Activated naive CD4-positive, alpha-beta T cell (primary cell): ENCODE measurements at places on chromosomes 1 and 21.
A peak's percentile ranks its signal among the peaks of the same experiment; 100 is the strongest.

DNA sequence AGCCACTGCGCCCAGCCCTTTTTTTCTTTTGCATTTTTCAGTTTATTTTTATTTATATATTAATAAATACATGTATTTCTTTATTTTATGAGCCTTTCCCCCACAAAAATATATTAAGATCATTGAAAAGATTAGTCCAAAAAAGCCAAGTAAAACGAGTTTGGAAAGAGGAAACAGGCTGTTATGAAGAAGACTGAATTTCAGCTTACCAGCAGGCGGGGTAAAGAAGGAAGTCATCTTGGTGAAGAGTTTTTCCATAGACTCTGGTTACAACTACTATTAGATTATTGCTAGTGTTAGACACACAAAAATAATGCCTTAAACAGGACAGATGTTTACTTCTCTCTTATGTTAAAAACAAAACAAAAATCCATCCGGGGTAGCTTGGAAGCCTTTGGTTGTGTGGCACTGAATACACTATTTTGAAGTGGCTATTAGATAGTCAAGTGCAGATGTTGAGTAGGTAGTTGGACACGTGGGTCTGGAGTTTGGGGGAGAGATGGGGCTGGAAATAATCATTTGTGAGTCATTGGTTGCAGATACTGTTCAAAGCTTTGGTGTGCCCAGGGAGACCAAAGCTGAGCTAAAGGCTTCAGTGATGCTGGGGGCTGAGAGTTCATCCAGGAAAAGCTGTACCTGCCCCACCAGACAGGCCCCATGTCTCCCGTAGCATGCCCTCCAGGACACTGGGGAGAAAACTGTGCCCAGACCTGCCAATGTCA is 8.7 kb upstream of the LRRC71 start:
- no peak for DNase-seq

DNA sequence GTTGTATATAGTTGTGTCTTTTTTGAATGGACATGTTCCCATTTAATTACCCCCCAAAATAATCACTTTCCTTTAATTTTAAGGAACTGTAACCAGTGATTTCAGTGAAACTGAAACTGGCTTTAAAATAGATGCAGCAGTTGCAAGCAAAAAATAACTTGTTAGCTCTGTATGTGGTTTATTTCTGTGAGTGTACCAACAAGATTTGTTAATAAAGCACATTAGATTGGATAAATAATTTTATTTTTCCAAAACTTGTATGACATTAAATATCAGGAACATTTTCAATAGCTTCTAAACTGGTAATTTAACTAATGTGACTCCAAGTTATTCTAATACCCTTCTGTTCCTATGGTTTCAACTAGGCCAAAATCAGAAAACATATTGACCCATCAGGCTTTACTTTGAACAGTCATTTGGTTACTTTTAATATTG is 184.3 kb upstream of the CACYBP start:
- no peak for DNase-seq

GRCh38 chr1:57158604-57158998 is 192.8 kb upstream of the C8B start:
- no peak for DNase-seq

DNA sequence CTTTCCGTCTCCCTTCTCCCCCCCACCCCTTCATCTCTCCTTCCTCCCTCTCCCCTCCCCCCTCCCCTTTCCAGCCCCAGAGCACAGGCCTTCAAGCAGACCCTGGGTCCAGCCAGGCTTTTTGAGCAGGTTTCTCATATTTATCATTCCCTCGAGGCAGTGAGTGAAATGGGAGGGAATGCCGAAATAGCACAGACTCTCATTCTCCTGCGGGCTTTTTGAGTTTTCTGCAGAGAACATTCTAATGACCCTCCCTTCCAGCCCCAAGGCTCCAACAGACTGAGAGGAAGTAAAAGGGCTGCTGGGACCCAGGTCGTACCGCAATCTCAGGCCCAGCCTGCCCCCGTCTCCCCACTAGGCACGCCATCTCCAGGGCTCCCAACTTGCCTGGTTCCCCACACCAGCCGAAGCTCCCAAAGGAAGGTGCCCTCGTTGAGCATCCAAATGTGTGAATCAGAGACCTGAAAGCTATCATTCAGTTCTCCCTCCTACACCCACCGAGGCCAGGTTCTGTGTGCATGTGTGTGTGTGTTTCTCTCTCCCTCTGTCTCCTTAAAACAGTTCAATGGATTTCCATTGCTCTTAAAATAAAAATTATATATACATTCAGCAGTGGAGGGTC is 22.3 kb downstream of the ACTA1 start:
- no peak for DNase-seq

DNA sequence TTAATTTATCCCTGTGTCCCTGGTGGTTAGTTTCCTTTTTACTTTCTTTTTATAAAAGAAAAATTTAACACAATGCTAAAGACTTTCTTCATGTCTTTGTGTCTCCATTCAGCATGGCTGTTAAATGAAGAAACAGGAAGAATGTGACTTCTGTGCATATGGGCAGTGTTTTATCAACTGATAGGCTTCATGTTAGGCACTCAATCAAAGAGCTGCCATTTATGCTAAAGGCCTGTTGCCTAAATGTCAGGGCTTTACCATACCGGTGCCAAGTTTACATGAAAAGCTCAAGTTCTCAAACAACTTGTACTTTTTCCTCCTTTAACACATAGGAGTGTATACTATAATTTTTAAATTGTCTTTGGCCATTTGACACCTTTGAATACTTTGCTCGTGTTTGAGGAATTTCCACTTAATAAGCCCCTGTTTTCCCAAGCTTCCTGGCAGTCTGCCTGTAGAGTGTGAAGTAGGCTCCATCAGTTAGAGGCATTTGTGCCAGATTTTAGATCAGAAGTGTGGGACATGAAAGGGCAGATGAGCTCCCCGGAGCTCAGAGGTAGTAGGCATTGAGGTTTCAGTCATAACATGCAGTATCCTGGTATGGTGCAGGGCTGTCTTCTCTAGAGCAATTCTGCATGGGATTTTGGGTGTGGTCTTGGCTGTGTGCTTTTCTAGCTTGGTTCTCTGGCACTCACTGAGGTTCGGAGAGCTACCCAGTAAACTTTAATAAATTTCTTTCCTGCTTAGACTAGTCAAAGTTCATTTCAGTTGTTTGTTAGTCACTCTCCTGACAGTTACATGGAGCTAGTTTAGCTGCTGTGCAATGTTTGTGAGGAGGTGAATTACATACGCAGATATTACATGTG is 119.0 kb downstream of the LEPR start:
- DNase-seq: no peak

- DNase-seq: no peak
Measured at GRCh38 chr1:86416343-86416742, 7.6 kb upstream of the CLCA2 start.

GRCh38 chr21:32908534-32908933 is 117.2 kb upstream of the OLIG2 start:
- no peak for DNase-seq

- no peak for DNase-seq
Measured at GRCh38 chr1:3530086-3530925, 75.8 kb downstream of the ARHGEF16 start.

GRCh38 chr1:160030657-160031364 is 979 bp downstream of the PIGM start:
- no peak for DNase-seq

GRCh38 chr1:234106032-234106431 is 201.6 kb downstream of the SLC35F3 start:
- no peak for DNase-seq

DNA sequence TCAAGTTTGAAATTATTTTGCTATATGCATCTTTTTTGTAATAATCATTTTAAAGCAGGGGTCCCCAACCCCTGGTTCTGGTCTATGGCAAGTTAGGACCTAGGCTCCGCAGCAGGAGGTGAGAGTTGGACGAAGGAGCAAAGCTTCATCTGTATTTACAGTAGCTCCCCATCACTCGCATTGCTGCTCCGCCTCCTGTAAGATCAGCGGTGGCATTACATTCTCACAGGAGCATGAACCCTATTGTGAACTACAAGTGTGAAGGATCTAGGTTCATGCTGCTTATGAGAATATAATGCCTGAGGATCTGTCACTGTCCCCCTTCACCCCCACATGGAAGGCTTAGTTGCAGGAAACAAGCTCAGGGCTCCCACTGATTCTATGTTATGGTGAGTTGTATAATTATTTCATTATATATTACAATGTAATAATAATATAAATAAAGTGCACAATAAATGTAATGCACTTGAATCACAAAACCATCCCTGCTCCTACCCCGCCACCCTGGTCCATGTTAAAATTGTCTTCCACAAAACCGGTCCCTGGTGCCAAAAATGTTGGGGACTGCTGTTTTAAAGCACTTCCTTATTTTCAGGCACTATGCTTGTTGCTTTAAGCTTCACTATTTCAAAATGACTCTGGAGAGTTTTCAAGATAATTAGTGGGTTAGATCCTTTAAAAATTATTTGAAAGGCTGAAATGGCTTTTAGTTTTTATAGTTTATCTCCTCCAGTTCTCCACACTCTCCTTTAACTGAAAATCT is 74.8 kb downstream of the PLA2G4A start:
- DNase-seq: no peak

- no peak for DNase-seq
Measured at GRCh38 chr1:152514715-152515433, 592 bp downstream of the CRCT1 start.

DNA sequence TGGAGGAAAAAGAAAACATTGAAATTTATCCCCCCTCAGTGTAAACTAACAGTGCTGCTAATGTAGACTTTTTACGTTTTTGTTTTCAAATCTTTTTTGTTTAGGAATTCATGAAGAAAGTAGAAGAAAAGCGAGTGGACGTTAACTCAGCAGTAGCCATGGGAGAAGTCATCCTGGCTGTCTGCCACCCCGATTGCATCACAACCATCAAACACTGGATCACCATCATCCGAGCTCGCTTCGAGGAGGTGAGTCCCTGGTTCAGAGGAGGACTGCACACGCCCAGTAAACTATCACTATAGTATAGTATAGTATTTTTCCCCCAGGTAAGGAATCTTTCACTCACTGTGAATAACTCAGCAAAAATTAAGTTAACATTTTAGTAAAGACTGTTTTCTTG is 37.8 kb upstream of the BMP8A start:
- DNase-seq: no peak

GRCh38 chr1:241842565-241842964 is 5.4 kb upstream of the EXO1 start:
- DNase-seq: no peak

GRCh38 chr1:53685272-53686051 is 53.5 kb downstream of the GLIS1 start:
- DNase-seq: no peak

DNA sequence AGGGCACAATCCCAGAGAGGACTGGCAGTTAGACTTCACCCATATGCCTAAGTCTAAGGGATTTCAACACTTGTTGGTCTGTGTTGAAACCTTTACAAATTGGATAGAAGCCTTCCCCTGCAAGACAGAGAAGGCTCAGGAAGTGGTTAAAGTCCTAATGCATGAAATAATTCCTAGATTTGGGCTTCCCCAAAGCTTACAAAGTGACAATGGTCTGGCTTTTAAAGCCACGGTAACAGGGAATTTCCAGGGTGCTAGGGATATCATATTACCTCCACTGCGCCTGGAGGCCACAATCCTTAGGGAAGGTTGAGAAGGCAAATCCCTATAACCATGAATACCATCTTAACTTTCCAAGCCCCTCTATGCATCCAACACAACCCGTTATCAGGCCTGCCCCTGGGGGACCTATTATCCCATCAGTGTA is 3.3 kb upstream of the FMO4 start:
- no peak for DNase-seq

GRCh38 chr1:29650041-29650400 is 413.7 kb downstream of the PTPRU start:
- DNase-seq: no peak

GRCh38 chr21:40215941-40216340 is 348.7 kb downstream of the PCP4 start:
- DNase-seq: no peak

GRCh38 chr1:24142546-24143534 is at the start of gene IL22RA1:
TSS of gene IL22RA1 (minus strand) at chr1:24143140. CDS start at chr1:24143082, 58 bp downstream.
- DNase-seq: no peak

GRCh38 chr1:235998812-235999211 is 66.1 kb downstream of the NID1 start:
- peak; percentile 4 for DNase-seq

GRCh38 chr1:1920608-1921458 is 1.8 kb upstream of the TMEM52 start:
- no peak for DNase-seq

DNA sequence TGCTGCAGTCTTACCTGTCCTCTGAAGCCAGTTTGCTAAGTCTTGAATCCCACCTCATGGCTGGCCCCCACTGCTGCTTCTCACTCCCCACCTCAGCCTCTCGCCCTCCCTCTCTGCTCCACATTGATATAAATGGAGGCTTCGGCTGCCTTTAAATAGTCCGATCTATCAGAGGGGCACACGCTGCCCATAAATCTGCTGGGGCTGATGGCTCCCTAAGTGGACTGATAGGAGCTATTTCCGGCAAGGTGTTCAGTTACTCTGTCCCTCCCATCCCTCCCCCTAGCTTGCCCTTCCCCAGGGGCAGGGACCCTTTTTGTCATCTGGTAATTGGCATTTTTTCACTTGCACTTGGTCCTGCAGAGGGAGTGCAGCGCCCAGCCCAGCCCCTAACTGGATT is 108.4 kb downstream of the TMEM53 start:
- no peak for DNase-seq

DNA sequence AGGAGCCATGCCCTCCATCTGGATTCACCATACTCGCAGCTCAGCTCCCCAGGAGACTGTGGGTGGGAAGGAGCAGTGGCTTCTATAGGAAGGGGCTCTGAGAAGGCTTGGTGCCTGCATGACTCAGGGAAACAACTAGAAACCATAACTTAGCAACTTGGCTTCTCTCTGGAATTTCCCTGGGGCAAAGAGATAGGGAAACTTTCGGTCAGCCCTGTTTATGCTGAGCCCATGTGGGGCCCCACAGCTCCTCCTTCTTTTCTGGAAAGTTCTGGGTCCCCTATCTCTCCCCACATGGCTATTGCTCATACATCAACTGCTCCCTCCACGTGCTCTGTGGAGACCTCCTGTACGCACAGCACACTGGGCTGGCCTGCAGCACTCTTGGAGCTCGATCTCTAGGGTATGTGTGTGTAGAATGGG is 39.3 kb downstream of the PLEKHA6 start:
- DNase-seq: no peak
